Stimulated activated CD4-positive, alpha-beta T cell treated with anti-CD3 and anti-CD28 coated beads, Interleukin-1b, Interleukin-23, amount 100 ng/mL, for 24 hours (primary cell): ENCODE measurements at places on chromosomes 5 and 9.

GRCh38 chr9:77016526-77017504 is 2.6 kb upstream of the FOXB2 start:
- no peak for DNase-seq

GRCh38 chr5:103587185-103587748 is 24.7 kb upstream of the NUDT12 start:
- no peak for DNase-seq

DNA sequence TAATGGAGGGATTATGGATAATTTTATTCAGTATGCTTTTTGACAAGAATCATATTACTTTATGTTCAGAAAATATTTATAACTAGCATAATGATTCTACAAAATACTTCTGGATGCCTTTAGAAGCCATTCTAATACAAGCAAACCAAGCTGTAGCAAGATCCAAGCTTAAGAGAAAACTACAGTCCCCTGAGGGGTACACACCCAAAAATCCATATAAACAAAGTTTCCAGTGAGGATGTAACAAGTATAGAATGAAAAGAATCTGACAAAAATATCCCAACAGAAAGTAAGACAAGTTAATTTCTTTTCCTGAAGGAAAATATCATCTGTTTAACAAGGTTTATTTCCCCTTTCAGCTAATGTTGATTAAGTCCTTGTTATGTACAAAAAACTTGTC is 53.9 kb downstream of the MLLT3 start:
- no peak for DNase-seq

DNA sequence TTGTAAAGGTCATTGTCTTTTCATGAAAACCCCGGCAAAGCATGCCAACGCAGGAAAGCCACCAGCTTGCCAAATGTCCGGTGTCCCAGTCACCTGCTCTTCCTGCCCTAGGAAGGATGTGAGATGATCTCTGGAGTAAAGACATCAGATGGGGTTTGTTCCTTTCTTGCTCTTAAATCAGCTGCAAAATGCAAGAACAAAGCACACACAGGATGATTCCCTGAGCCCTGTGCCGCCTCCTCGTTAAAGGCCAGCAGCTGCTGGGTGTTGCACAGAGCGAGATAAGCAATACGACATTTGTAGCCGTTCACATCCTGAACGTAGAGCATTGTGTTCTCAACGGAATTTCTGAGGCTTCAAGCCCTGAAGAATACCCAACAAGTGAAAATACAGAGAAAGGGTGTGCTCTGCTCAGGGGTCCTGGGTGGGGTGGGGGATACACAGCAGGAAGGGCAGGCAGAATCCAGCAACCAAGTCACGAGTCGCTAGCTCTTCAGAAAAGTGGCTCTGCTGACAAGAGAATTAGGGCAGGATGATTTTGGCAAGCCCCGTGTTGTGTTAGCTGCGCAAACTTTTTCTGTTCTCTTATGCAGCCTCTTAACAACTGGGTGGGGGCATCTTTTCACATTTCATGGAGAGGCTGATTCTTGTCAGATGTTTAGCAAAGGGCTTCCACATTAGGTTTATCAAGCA is 229.2 kb upstream of the MAP3K1 start:
- no peak for DNase-seq

DNA sequence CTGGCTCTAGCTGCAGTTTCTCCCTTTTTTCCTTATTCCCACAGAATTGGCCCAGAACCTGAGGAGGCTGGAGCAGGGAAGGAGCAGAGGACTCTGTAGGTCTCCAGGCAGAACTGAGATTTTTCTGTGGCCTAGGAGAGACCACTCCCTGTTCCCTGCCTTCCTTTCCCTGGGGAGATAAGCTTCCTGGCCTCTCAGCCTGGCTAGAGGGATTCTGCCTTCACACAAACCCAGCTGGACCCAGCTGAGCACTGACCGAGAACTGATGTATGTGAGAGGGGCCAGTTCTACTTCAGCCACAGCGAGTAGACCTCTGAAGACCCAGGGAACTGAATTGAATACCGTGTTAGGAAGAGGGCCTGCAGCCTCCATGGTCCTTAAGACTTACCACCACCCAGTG is 48.0 kb downstream of the RUSC2 start:
- DNase-seq: no peak
